HAP-1 (cell line): ENCODE measurements at places on chromosomes 12 and 14.

DNA sequence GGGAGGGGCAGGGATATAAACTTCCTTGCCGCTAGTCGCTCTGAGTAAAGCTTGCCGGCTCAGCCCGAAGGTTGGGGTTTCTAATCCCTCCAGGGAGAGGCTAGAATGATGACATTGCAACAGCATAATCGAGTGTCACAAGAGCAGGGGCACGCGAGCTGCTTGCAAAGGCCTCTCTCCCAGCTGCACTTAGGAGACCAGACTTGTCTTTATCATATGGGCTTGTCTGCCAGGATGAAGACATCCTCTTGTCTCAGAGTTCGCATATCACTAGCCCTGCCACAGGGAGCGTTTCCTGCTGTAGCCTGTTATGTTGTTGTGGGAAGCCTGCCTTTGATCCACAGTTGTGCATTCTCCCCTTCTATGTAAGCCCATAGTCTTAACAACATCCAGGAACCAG is 180.0 kb downstream of the ESR2 start:
- DNase-seq, result no peak

GRCh38 chr14:89027097-89027740 is 202.8 kb downstream of the TTC8 start:
- peak; percentile 30 for DNase-seq

DNA sequence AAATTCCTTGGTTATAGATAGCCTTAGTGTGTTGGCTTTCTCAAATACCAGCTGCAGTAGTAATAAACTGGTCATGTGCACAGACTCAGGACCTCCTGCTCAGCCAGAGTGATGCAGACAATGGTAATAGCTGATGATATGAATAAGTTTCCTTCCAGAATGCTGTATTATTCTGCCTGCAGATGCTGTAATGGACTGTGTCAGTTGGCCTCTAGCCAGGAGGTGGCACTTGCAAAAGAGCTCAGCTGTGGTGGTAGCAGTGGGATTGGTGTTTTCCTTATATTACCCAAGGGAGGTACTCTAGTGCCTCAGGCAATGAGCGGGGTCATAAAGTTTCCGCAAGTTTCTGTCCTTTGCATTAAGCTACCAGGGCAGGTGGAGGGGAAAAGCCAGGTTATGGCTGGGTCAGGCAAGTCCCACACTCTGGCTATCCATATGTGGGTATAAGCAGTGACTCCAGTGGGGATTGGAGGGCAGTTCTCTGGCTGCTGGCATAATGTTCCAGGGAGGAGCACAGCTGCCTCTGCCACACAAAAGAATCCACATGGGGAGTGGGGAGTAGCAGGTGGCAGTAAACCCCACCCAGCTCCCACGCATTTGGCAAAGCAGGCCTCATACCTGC is 14.0 kb upstream of the MUCL1 start:
- no peak for DNase-seq

DNA sequence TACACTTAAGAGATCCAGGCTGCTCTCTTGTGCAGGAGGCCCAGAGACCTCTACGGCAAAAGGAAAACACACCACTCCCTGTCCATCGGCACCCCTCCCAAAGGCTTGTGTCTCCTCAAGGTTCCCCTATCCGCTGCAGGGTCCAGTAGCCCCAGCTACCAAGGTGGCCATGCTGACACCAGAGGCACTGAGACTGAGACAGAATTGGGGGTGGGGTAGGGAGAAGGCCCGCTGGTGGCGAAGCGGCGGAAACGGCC is 590 bp downstream of the DDIT3 start:
- DNase-seq, result no peak

DNA sequence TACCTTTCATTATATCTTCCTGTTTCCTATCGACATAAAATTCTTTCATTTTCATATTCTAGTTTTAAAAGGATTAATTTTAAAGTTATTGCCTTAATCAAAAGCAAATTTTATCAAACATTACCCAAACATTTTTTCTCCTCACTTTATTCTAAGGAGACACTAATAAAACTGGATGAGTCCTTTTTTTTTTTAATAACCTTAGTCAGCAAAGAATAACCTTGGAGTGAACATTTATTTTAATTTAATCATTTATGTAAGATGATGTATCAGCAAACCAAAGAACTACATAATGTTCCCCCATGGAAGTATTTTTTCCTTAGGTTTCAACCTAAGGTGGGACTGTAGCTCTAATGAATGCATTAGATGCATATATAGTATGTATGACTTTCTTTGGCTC is 83.9 kb downstream of the RAD52 start:
- no peak for DNase-seq

- peak; percentile 16 for DNase-seq
These were observed 131.5 kb downstream of the GPR135 start for GRCh38 chr14:59333668-59334067.

- DNase-seq, result no peak
These were observed 249.6 kb upstream of the SOX5 start for GRCh38 chr12:24198936-24199671.

GRCh38 chr12:97564236-97564635 is 101.6 kb downstream of the RMST start:
- no peak for DNase-seq

DNA sequence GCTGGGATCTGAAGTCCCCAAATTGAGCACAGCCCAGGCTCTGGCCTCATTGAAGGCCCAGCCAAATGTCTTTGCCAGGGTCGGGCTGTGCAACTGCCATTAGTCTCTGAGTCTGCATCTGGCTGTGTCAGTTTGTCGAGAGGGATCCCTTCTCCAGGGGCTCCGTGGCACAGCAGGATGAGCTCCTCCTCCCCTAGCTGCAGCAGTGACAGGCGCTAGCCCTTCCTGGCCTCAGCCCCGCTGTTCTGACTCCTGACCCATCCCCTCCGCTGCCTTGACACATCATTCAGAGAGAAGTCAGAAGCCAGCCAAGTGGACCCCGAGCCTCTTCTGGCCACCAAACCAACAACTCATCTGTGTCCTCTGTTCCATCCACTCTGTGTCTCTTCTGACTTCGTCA is 188.3 kb downstream of the CALM1 start:
- DNase-seq, result no peak

DNA sequence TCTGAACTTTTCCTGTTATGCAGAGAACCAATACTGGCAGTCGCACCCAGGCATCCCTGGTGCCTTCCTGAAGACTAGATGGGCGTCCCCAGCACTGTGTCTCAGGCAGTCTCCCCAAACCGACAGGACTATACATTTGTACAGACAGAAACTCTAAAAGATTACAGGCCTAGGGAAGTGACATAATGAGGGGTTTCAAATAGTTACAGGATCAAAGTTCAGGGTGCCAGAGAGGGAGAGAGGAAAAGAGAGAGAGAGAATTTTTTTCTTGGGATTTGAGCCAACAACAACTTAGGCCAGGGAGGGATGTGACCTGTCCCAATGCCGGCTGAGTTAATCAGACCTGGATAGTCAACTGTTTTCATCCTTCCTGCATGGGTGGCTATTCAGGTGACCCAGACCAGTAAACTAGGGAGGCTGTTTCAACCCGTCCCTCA is 9.3 kb upstream of the GMFB start:
- no peak for DNase-seq

DNA sequence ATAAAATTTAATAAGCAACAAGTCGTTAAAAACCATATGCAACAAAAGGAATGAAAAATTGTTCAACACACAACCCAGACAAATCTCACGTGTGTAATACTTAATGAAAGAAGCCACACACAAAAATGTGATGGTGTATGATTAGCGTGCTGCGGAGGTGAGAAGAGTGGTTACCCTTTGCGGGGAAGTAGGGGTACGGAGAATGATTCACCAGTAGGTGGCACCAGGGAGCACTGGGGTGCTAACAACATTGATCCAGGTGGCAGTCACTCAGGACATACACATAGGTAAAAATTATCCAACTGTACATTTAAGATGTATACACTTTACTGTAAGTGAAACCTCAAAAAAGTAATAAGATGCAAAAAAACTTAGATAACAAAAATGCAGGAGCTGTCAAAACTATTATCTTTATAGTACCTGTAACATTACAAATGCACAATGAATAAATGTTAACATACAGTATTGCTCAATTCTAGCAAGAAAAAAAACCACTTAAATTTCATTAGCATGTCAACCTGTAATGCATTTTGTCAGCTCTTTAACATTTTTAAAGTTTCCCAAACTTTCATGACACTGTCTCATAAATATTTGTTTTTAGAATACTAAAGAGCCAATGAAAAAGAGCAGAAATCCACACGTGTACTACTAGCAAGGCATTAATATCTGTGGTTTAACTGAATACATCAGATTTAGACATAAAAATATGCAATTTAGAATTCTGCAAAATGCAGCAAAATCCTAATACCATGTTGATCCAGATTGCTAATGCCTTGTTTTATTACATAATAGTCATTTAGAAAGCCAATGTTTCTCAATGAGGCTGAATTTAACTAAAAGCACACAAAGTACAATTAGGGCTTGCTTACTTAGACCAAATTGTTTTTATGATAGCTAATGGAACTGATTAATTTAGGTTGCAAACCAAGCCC is 46.7 kb downstream of the TMCC3 start:
- peak; percentile 65 for DNase-seq

- no peak for DNase-seq
These were observed 10.7 kb downstream of the TTC5 start for GRCh38 chr14:20295067-20295466.

DNA sequence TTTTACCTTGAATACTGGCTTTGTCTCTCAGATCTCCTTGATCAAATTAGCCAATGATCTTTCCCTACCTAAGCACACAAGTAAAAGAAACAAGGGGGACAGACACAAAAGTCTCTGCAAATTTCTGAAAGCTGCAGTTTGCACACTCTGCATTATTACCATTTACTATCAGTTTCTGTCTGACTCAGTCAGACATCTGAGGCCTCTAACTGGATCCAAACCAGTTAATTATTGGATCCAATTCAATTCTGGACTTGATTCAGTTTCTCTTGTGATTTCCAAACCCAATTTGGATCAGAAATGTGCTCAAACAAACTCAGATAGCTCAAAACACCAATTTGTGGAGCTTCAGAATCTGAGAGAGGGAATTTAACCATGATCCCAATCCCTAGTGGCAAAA is 16.6 kb downstream of the SSTR1 start:
- no peak for DNase-seq

DNA sequence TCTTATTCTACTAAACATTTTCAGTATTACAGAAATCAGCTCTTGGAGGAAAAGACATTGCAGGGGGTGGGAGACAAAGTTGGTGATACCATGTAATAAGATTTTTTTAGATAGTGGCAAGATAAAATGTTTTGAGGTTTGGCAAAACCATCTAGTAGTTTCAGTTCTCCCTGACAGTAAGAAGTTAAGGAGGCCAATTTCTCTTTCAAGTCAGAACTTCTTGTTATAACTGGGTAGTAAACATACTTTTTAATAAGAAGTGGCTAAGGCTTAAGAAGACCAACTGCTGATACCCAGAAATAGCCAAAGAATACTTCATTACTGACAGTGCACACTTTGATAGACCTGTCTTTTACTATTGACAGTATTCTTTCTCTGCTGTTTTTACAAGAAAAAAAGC is 452.3 kb downstream of the DIO2 start:
- no peak for DNase-seq

DNA sequence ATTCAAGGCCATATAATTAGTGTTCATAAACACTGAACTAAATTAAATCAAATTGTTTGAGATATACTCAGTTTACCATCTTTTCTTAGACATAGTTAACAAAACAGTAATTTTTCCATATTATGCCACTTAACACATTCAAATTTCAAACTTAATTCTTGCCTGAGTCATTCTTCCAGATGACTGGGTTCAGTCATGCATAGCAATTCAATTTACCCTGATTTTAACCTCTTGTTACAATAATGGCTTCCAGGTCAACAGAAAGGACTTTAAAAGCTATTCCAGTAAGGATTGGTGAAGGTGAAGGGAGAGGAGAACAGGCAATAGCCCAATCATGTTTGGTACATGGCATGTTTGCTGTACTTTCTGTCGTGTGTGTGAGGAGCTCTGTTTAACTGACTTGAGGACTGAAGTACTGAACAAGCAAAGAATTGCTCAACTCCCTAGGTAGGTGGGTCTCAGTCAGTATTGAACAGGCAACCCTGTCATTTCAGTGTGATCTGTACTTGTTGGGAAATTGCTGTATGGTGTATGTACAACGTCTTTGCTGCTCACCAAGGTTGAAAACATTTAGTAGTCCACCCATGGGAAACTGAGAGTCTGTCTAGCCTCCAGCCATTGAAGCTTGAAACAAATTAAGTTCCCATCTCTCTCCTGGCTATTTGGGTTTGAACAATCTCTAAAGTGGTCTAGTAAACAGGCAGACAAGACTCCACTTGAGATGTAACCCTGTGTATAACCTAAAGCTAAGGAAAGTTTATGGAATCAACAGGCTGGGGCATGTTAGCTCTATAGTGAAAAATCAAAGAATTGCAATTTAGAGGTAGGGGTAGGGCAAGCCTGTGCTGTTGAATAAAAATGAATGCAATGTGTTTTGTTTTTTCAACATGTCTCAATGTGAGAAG is 327.2 kb downstream of the BTG1 start:
- no peak for DNase-seq

- peak; percentile 47 for DNase-seq
These were observed 90.9 kb upstream of the PLXNC1 start for GRCh38 chr12:94057262-94058151.

GRCh38 chr14:38646391-38646790 is 390.5 kb upstream of the CLEC14A start:
- no peak for DNase-seq

DNA sequence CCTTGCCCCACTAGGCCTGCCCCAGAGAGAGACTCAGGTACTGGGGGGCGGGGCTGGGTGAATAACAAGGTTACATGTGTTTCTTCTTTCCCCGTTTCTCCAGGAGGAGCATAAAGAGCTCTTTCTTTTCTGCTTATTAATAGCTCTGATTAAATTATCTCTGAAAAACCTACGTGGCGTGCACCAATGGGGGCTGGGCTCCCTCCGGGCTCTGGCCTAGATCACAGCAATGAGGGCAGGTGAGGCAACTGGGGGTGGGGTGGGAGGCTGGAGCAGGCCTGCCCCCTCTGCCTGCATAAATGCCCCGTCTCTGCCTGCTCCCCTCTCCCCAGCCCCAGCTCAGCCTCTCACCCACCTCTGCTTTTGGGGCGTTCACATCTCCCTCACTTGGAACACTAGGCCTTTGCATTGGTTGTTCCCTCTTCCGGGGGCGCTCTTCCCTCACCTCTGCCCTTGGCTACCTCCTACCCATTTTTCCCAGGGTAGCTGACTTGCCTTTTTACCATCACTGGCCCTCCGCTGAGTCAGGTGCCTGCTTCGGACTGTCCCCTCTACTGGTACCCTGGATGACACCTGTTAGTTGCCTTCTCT is 4.1 kb upstream of the FAM222A start:
- DNase-seq, result no peak

DNA sequence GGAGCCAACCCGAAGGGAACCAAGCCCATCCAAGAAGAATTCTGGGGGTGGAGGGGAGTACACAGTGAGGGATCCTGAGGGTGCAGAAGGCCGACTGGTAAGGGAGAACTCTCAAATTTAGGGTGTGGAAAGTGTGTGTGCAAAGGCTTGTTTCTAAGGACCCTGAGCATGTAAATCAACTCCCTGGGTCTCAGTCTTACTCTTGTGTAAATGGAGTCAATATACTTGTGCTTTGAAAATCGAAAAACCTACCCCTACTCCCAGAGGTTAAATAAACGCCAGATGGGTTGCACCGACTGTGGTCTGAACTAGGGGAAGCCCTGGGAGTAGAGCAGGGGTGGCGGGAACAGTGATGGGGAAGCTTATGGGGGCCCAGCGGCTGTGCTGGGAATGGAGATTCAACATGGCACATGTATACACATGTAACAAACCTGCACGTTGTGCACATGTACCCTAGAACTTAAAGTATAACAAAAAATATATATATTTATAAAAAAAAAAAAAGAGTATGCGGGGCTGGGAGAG is 6.0 kb downstream of the B4GALNT1 start:
- no peak for DNase-seq
